ENCODE measurements at places on chromosomes 11 and 22. TPM values are rescaled to one million over a fixed set of nuclear protein-coding genes. Genes with fewer than 3 reads are reported as not detected.

- DNase-seq: no peak
These were observed 3.4 kb downstream of the RCE1 start for GRCh38 chr11:66846671-66847091.

The OR10A5 gene
- not detected for total RNA-seq

The SAA2 gene
- 0.31 TPM for total RNA-seq

DNA sequence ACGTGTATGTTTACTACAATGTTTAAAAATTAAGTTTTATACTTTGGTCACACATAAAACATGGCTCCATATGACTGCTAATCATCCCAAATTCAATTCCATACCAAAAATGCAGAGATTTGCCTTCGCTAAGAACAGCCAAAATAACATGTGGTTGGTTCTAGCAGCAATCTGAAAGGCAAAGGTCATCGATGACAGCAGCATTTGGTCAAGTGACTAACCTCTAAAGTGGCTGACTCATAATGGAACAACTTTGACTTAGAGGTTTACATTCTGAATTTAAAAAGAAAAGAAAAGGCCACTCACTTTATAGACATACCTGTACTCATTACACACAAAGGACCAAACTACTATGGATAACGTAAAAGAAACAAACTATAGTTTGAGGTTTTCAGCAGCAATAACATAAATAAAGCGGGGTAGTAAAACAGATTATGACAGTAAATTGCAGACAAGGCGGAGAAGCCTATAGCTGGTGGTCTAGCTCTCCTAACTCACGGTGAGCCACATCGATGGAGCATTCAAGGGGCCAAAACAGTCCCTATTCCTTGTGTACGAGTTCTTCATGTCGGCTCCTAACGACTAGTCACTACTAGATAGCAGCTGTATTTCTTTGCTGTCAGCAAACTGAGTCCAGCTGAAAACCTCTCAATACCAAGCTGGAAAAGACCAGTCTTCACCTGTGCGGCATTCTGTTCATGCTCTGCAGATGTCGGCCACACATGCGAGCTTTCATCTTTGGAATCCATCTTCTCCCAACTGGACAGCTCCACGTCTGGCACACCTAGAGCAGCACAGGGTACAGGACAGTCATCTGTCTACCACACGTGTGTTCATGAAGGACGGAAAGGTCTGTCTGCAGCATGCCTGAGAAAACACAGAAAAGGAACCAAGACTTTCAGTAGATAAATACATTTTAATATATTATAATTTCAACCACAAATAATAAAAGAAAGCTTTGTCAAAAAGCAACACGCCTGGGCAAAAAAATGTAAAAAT is 42.1 kb downstream of the PRDM10 start:
- no peak for DNase-seq

- DNase-seq: no peak
These were observed 283.5 kb downstream of the TTC28 start for GRCh38 chr22:28395920-28396753.

DNA sequence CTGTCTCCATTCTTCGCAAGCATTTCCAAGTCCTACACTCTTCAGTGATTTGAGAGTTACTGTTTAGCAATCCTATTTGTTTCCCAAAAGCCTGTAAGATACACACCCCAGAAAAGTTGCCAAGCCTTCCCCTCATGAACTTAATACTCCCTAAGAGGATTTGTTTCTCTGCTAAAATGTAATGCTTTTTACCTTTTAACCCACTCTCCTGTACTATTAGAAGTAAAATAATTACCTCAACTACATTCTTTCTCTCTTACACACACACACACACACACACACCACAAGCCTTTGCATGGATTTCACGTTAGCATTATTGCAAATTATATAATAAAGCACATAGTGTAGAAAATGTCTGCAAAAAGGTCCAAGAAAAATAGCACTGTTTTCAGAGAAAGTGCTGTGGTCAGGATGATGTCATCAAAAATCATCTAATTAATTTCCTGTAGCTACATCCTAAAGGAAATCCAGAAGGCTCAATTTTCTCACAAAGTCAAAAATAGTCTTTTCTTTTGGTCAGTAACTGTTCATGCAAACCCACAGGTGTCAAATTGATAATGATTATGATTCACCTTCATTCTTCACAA is 364.1 kb upstream of the PITPNB start:
- no peak for DNase-seq

DNA sequence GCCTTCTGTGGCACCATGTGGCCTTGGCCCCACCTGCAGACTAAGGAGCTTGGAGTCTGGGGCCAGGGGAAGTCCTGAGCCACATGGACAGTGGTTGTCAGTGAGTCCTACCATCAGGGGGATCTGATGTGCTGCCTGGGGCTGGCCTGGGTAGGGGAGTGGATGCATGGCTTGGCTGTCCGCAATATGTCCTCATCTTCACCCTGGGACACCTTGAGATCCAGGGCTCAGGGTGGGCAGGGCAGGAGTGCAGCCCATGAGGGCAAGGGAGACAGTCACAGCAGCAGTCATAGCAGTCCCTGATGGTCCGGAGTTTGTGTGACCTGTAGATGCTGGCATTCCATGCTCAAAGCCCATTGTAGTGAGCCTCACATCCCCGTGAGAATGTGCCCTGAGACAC is 256.8 kb upstream of the B3GAT1 start:
- no peak for DNase-seq

The AIFM3 gene
- 4.2 TPM for total RNA-seq

- DNase-seq: peak; percentile 58
These were observed 630 bp downstream of the PIK3IP1 start for GRCh38 chr22:31291481-31292235.

The MAPK11 gene
- 21.8 TPM for total RNA-seq

The LRRC74B gene
- not detected for total RNA-seq

All from occipital lobe (tissue), 3 donors.